ENCODE measurements at places on chromosomes 16 and 17.
A peak's percentile ranks its signal among the peaks of the same experiment; 100 is the strongest.

- DNase-seq: no peak
These were observed 17.4 kb downstream of the WNT9B start for GRCh38 chr17:46868689-46869187.

DNA sequence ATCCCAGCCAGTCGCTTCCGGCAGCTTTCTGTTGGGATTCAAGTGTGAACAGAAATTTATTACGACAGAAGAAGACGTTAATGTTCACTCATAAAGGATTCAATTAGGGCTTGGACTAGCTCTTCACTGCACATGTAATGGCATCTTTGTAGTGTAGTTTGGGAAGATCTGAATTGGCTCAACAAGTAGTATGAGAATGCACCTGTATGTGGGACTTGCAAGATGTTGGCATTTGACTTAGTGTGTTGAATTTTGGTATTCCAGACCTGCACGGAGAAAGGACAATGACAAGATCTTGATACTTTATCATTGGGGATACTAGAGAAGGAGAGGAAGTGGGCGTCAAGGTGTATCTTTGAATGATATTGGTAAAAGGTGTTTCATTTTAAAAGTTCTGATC, 1.2 kb downstream of the PSMD11 start:
- DNase-seq: no peak

DNA sequence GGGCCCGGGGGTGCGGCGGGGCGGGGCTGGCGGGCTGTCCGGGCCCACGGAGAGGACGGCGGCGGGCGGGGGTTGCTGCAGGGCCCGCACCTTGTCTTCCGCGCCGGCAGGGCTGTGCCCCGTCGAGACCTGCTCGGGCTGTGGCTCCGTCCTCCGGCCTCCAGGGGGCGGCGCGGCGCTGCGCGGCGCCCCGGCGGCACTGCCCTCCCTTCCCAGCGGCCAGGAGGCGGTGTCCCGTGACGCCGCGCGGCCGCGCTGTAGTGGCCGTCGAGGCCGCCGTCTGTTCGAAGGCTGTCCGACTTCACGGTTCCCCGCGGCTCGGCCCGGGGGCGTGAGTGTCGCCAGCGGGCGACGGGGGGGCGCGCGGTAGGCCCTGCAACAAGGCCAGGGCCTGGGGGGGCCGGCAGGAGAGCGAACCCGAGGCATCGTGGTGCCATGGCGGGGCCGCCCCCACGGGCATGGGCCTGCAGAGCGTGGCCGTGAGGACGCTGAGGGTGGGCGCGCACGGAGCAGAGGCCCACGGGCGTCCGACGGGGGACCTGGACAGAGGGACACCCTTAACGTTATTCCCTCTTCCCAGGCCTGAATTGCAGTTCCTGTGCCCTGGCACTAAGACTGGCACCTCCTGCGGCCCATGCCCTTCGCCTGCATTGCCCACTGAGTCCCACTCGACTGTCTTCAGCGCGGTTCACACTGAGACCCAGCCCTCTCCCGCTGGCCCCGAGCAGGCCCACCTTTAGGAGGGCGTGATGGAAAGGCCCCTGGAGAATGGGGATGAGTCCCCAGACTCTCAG, at the start of gene PLEKHG4:
Gene PLEKHG4, plus strand, starts transcription at position 237 of the 794 bp plus-strand sequence. Its CDS starts 513 bp downstream, at position 750.
- peak; percentile 53 for DNase-seq

DNA sequence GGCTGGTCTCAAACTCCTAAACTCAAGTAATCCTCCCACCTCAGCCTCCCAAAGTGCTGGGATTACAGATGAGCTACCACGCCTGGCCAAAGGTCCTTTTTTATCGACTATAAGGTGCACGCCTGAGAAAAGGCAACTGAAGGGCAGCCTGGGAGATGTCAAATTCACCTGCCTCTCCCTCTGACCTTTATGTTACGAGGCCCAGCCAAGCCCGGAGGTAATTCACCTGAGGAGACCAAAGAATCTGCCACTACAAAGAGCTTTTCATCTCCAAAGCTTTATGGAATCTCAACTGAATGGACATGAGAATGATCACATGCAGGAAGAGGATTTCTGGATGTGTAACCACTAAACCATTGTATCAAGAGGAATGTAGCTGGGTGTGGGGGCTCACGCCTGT, 37.2 kb downstream of the LYRM1 start:
- no peak for DNase-seq

- no peak for DNase-seq
These were observed 30.4 kb upstream of the PITPNA start for GRCh38 chr17:1592751-1593629.

DNA sequence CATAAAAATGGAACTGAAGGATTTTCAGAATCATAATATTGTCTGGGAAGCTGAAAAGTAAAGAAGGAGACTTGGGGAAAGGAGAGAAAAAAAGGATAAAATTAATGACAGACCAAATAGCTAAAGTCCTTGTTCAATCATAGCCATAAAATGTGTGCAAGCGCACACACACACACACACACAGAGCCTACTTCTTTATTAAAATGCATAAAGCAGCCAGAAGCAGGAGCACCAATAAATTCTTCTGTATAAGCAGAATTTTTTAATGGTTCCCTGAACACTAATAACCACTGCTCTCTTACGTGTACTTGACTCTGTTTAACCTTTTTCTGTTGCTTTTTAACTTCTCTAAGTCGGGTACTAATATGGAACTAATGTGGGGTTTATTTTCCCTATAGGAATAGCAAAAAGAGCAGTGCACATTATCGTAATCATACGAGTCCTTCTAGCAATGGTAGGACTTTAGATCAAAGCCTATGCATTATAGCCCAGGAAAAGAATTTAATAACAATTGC, 131.0 kb upstream of the PSMD7 start:
- no peak for DNase-seq

DNA sequence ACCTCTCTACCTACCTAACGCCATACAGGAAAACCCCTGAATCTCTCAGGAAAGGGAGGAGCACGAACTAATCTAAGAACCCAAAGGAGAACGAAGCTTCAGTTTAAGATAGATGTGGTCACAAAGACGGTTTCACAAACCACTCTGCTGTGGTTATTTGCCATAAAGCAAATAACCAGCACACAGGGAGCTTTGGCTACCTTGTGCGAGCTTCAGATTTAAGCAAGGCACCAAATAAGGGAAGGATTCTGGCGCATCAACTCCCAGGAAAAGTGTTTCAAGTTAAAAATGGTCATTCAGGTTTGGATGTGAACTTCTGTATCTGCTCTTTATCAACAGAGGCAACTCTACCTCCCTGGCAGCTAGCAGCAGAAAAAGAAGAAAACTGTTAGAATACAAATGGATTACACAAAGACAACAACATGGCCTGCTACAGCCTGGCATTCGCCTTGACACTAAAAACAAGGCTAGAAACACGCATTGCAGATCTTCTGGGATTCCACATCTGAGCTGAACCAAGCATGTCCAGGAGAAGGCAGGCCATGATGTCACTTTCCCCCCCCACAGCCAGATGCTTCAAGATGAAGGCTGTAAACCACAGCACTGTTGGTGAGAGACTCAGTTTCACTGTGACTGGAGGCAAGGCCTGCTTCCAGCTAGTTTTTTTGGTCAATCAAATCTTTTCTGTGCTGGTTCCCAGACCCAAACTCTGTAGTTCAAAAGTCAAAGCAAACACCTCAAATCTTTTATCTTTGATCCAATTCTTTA, 43.6 kb downstream of the SMG6 start:
- no peak for DNase-seq

DNA sequence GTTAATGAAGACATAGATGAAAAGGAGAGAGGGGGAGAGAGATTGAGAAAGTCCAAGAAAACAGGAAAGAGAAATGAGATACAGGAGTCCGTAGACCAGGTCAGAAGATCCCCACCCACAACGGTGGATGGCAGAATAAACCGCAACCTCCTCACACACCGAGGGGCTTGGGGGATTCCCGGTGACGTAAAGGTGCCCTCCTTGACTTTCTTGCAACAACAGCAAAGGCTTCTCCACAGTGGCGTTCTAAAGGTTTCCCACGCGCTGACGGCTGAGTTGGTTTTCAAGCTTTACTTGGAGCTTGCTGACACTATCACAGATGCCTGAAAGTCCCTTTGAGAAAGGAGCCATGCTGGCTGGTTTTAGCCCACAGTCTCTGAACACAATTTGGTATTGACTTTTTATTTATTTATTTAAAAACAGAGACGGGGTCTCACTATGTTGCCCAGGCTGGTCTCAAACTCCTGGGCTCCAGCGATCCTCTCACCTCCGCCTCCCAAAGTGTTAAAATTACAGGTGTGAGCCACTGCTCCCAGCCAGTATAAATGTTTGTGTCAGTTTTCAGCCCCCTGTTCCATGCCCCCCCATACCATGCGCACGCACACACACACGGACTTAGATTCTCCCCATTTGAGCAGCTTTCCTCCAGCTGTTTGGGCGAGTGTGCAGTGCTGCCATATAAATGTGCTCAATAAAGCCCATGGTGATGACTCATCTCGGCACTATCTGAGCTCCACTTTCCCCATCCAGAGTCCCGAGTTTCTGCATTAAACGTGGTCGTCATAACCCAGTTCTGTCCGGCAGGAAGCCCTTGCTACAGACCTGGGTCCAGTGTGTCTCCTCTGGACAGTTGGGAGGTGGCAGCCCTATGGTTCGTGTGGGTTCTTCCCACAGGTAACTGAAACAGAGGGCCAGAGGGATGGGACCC, 33.0 kb upstream of the SEC14L1 start:
- peak; percentile 35 for DNase-seq

DNA sequence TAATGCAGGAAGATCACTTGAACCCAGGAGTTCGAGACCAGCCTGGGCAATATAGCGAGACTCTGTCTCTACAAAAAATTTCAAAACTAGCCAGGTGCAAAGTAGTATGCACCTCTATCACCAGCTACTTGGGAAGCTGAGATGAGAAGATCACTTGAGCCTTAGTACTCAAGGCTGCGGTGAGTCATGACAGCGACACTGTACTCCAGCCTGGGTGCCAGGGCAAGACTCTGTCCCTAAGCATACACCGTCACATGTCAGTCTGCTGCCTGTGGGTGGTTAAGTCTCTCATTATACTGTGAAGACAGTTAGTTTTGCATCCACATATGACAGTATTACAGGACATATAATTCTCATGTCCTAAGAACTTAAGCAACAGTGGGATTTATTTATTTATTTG, 21.8 kb downstream of the NMRAL1 start:
- no peak for DNase-seq

DNA sequence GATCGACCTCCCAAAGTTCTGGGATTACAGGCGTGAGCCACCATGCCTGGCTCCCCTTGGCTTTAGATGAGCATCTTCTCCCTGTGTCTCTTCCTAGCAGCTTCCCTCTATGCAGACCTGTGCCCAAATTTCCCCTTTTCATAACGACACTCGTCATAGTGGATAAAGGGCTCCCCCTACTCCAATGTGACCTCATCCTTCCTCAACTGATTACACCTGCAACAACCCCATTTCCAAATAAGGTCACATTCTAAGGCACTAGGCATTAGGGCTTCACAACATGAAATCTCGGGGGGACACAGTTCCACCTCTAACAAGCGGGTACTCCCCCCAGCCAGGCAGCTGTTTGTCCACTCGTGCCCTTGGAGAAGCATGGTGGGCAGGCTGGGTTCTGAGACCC, 10.3 kb downstream of the KIF19 start:
- no peak for DNase-seq

- no peak for DNase-seq
These were observed 205.4 kb downstream of the COPRS start for GRCh38 chr17:31653691-31654090.

- no peak for DNase-seq
These were observed 101.9 kb upstream of the HSBP1 start for GRCh38 chr16:83705856-83706255.

- DNase-seq: no peak
These were observed 2.0 kb downstream of the APRT start for GRCh38 chr16:88809676-88810165.

DNA sequence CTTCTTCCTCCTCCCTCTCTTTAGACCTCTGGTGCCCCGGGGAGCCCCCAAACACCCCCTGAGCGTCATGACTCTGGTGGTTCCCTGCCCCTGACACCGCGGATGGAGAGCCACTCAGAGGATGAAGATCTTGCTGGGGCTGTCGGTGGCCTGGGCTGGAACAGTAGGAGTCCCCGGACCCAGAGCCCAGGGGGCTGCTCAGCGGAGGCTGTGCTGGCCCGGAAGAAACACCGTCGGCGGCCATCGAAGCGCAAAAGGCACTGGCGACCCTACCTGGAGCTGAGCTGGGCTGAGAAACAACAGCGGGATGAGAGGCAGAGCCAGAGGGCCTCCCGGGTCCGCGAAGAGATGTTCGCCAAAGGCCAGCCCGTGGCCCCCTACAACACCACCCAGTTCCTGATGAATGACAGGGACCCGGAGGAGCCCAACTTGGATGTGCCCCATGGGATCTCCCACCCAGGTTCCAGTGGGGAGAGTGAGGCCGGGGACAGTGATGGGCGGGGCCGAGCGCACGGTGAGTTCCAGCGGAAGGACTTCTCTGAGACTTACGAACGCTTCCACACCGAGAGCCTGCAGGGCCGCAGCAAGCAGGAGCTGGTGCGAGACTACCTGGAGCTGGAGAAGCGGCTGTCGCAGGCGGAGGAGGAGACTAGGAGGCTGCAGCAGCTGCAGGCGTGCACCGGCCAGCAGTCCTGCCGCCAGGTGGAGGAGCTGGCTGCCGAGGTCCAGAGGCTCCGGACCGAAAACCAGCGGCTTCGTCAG, 7.5 kb downstream of the HEXIM2 start:
- DNase-seq: no peak

DNA sequence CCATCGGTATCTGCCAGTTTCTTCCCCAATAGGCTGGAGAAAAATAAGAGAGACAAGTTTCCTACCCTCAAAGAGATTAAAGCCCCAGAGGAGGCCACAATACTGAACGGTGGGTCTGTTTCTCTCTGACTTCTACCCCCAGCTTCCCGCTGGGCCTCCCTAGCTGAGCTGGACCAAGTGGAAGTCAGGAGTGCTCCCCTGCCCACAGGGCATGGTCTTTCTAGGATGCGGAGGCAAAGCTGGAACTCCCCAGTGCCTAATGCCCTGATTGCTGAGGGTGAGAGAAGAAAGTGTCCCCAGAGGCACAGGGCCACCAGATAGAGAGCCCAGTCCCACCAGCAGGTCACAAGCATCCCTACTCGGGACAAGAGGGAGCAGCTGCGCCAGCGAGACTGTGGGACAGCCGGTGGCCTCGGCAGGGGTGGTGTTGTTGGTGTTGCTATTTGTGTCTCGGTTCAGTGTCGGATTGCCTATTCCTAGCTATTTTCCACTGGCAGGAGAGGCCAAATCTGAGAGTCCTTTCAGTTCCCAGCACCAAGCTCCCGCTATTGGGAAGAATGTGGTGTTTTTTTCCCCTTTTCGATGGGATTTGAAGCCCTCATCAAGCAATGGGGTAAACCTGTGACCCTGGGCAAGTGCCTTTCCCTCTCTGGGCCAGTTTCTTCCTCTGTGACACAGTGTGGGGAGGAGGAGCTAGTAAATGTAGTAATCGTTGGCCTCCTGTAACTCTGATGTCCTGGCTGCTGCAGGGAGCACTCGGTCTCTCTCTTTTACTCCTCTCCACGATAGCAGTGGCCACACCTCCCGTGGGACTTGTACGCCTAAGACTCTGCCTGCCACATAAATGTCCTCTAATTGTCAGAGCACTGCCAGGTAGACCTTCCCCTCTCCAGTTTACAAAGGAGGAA, 22.5 kb upstream of the TBX2 start:
- DNase-seq: no peak

DNA sequence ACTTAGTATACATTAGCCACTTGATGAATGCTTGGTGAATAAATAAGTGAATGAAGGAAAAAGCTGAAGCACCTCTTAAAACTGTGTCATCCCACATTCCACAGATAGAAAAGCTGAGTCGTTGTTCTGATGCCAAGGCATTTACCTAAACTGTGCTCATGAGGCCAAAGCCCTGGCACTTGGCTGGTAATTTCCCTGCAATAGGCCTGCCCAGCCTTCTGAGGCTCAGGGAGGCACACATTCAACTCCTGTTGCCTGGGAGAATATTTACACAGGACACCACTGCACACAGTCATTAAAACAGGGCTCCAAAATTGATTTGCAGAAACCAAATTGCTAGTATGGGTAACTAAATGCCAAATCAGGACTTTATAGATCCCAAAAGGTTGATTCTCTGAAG, 333.0 kb upstream of the C16orf82 start:
- DNase-seq: no peak
